Naive thymus-derived CD8-positive, alpha-beta T cell (primary cell): ENCODE measurements at places on chromosomes 2 and 18. TPM values are rescaled to one million over a fixed set of nuclear protein-coding genes. Genes with fewer than 3 reads are reported as not detected.

ITPRIPL1 gene
- 0.94 TPM for polyA plus RNA-seq

DNA sequence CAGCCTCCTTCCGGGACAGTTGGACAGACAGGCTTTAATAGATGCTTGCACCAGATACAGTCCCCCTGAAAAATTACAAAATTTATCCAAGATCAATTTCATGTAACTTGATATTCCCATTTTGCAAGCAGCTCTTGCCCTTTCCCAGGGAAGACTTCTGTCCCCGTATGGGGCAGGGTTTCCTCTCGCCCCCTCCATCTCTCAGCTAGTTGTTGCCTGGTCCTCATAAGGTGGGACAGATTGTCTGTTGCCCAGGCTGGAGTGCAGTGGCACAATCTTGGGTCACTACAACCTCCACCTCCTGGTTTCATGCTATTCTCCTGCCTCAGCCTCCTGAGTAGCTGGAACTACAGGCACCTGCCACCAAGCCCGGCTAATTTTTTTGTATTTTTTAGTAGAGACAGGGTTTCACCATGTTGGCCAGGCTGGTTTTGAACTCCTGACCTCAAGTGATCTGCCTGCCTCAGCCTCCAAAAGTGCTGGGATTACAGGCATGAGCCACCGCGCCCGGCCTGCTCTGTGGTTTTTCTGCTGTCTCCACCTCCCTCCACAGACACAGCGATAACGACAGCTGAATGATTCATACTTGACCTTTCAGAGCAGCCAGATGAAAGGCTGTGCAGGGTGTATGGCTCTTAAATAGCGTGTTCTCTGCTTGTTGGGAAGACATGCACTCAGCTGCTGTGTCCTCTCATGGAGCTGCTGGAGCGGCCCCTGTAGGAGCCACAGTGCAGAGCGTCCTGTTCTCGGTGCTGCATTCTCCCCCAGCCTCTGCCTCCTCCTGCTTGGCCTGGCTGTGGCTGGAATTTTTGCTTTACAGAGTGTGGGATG lies 61.4 kb downstream of the TTC39C start:
- DNase-seq = peak; percentile 4

FHOD3 gene
- polyA plus RNA-seq = not detected

DNA sequence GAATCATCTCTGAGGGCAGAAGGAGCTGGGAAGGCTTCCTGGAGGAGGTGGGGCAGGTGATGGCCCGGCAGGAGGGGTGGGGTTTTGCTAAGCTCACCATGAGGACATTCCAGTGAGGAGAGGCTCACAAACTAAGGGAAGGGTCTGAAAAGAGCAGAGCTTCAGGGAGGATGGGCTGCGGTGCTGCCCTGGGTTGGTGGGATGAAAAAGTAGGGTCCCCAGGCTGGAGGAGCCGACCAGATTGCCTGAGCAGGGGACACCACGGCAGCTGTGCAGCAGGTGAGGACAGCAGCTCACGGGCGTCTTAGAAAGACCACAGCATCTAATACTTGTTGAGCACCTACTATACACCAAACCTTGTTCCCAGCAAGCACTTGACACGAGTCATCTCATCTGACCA lies 82.2 kb downstream of the DYSF start:
- no peak for DNase-seq

GRCh38 chr2:78383576-78383975 lies 641.9 kb upstream of the REG3G start:
- DNase-seq = no peak

ZSWIM2 gene
- not detected for polyA plus RNA-seq

- DNase-seq = peak; percentile 64
Observed at GRCh38 chr18:32093102-32093511, 1.4 kb downstream of the RNF138 start.

- DNase-seq = no peak
Observed at GRCh38 chr2:82158150-82158549, 1853.6 kb upstream of the LRRTM1 start.

C2orf78 gene
- not detected for polyA plus RNA-seq

DNA sequence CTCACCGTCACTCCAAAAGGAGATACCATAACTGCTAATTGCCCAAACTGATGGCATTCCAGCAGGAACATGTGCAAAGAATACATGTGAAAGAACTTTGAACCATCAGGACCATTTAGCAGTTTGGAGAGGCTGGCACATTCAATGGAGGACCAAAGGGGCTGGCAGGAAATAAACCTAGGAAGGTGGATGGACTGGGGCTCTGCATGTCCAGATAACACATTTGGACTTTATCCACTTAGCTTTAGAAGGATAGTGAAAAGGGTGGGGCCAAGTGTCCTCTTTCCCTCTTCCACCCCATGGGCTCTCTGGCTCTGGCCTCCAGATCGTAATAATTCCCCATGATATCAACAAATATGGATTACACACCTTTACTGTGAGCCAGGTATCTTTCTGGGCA lies 80.0 kb upstream of the STPG4 start:
- no peak for DNase-seq

GRCh38 chr2:165660361-165660760 lies 133.7 kb downstream of the GALNT3 start:
- DNase-seq = no peak

- DNase-seq = no peak
Observed at GRCh38 chr2:8998418-8999101, 4.9 kb downstream of the MBOAT2 start.

DNA sequence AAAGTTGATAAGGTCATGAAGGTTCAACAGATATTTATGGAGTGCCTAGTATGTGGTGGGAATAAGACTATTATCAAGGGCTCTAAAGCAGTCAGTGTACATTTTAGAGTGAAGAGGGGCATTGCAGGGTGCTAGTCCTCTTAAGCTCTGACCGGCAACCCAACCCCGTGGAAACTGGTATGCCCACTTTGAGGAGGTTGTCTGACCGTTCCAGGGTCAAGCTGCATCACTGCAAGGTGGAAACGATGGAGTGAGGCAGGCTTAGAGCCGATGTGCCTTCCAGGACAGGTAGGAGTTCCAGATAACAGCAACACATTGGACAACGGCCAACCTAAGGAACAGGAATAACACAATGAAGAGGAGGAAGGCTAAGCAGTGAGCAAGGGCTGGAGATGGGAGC lies 1.4 kb upstream of the UCN start:
- no peak for DNase-seq

- DNase-seq = no peak
Observed at GRCh38 chr18:10111191-10111590, 197.4 kb downstream of the VAPA start.

DNA sequence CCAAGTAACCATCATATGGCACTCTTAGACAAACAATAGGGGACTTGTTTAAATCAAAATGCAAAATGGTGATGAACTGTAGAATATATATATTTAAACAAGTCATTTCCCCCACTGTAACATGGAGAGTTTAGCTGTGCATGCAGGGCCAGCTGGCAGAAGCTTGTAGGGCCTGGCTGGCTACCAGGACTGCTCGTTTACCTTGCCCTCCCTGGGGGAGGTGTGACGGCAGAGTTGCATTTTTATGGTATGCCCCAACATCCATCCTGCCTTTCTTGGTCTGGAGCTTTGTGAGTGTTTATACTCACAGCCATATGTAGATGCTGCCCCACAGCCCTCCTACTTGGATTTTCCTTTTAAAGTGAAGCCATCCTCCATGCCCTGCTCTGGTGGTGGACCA lies 101.7 kb upstream of the ZFP36L2 start:
- DNase-seq = no peak

DNA sequence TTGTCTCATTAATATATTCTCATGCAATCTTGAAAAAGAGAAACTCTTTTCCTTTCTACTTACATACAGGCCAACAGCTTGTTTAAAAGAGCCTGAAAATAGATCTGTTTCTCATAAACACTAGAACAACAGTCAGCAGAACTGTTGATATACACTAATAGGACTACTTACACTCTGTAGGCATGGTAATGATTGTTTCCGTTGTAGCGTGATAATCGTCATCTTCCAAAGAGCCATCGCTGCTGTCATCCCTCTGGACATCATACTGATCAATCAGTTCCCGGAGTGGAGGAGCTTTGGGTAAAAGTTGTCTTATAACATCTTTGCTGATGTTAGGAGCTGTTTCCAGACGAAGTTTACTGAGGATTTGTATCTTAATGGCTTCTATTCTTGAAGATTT lies 476 bp downstream of the MSTN start:
- DNase-seq = no peak

DNA sequence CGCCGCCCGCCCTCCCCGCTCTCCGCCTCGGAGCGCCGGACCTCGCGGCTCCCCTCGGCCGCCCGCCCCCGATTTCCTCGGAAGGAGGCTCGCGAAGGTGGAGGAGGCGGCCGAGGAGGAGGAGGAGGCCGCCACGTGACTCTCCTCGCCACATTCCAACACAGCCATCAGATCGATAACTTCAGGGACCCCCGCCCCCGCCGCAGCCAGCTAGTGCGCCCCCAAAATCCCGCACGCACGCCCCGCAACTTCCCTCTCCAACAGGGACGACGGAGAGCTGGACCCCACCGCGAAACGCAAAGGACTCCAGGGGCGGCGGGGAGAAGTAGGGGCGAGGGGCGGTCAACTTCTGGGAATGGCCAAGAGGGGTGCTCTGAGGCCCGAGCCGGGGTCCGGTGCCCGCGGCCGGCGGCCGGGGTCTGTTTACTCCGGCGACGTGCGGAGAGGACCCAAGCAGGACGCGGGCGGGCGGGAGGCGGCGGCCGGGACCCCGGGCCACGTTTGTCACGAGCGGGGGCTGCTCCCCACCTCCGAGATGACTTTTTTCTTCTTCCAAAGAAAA lies 2.0 kb downstream of the ZNF521 start:
- DNase-seq = no peak

GRCh38 chr2:9110893-9111569 lies 95.6 kb upstream of the ASAP2 start:
- DNase-seq = no peak

LBX2 gene
- polyA plus RNA-seq = not detected

DNA sequence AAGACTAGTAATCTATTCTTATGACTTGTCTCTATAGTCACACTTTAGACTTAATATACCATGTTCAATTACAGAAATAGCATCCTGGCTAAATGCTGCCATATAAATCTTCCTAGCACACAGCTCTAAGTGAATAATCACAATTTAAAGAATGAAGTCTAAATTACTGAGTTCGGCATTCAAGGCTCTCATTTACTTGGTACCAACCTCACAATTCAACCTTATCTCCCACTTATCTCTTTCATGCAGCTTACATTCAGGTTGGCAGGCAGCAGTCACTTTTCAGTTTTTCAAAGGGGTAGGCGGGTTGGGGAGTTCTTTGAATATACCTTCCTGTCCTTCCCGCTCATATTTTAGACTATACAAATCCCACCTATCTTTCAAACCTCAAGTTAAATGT lies 1.5 kb downstream of the MMADHC start:
- no peak for DNase-seq

- DNase-seq = no peak
Observed at GRCh38 chr2:221673248-221673647, 101.1 kb upstream of the EPHA4 start.

ALLC gene
- polyA plus RNA-seq = not detected

- no peak for DNase-seq
Observed at GRCh38 chr2:223050188-223050587, 1.8 kb upstream of the KCNE4 start.

GRCh38 chr2:71851094-71851750 lies 296.4 kb downstream of the CYP26B1 start:
- DNase-seq = no peak
